Thoracic aorta (tissue), 2 donors: ENCODE measurements at places on chromosomes 16 and 17. TPM values are rescaled to one million over a fixed set of nuclear protein-coding genes. Genes with fewer than 3 reads are reported as not detected.

DNA sequence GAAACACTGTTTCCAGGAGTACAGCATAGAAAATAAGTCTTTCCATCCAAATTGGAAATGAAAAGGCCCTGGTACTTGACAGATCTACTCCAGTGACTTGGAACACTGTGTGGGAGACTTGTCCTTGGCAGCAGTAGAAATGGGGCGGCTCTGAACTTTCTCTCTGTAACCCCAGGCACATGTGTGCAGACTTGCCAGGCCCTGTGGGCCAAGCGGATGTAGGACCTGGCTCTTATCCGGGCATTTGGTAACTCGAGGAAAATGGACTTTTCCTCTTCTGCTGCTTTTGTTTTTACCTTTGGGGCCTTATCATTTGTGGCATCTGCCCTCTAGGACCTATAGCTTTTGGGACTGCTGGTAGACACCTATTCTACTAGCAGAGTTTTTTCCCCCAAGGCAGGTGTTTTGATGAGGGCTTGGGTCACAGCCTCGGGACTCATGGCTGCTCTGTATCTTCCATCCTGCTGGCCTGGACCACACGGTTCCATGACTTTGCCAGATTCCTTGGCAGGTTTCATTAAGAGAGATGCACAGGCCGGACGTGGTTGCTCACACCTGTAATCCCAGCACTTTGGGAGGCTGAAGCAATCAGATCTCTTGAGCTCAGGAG, 43.5 kb downstream of the SMPD3 start:
- DNase-seq: no peak

DNA sequence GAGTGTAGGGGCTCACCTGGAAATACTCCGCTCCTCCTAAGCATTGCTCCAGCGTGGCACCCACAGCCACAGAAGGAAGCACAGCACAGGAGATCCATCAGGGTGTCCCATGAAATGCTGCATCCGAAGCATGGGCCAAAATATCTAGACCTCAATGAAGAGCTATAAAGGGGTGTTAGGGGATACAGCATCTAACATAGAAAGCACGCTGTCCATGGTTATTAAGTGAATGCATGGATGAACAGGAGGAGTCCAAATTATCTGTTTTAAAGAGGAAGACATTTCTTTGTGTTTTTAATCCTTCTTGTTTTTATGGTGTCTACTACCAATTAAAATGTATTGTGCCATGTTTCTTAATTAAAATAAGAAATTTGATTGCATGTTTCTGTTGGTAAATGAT, 21.6 kb upstream of the KRT20 start:
- no peak for DNase-seq

DNA sequence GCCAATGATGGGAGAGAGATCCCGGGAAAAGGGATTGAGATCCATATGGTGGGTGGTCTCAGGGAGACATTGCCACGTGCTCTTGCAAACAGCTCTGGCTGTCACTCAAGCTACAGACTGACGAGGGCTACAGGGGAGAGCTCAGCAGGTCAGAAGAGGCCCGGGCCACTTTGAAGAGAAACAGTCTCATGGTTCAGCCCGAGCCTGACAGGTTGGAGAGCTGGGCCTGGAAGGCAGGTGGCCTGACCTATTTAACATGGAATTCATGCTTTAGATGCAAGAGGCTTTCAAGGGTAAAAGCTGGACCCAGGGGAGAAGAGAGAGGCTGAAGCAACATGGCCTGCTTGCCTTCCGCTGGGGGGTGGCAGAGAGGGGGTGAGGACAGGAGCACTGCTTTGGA, 81.0 kb upstream of the BRD7 start:
- DNase-seq: no peak

DNA sequence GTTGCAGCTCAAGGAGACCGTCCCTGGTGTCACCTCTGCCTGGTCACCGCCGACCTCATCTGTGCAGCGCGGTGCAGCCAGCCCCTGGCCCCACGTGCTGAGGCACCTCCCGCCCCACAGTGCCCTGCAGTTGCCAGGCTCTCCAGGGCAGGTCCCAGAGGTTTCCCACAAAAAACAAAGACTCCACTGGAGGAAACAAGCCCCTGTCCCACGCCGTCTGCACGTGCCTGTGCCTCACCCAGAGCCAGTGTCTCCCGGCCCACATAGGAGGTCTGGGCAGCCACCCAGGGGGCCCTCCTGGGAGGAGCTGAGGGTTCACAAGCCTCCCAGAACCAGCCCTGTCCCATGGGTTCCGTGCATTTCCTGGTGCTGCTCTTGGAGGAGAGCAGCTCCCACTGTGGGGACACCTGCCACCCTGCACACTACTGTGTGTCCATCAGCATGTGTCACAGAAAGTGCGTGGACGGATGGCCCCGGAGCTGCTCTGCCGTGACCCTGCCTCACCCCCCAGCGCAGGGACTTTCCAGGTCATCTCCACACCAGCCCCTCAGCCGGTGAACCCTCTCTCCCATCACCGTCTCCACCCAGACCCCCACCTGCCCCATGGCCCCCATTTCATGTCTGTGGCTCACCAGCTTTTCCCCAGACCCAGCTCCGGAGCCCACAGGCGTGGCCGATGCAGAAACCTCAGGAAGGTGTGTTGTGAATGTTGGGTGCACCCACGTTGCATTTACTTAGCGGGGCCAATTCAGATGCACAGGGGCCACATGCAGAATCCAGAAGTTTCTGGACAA, 17.0 kb upstream of the CDH15 start:
- DNase-seq: no peak

The CRHR1 gene
- not detected for total RNA-seq
